ENCODE measurements at places on chromosomes 12 and 14. TPM values are rescaled to one million over a fixed set of nuclear protein-coding genes. Genes with fewer than 3 reads are reported as not detected.

- no peak for DNase-seq
Measured at GRCh38 chr14:87754520-87755223, 238.3 kb downstream of the GALC start.

- DNase-seq, result no peak
Measured at GRCh38 chr14:52692248-52692962, 3.0 kb downstream of the ERO1A start.

GRCh38 chr14:54579621-54580020, 12.7 kb downstream of the SAMD4A start:
- DNase-seq, result no peak

DNA sequence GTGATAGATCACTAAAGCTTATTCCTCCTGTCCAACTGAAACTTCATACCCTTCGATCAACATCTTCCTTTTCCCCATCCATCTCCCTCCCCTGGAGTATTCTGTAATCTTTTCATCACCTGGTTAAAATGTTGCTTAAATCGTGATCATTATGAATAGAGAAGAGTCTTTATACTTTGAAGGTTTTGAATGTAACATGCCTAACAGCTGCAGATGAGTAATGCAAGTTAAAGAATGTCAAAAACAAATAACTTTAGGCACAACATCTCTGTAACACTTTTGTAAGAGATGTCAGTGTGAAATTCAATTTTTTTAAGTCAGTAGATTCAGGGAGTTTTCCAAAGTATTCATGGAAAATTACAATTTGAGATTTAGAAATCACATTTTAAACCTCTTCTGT, 25.0 kb downstream of the RXYLT1 start:
- DNase-seq, result no peak

C12orf54 gene
- polyA plus RNA-seq, result not detected

GRCh38 chr14:37862263-37862662, 266.8 kb downstream of the TTC6 start:
- DNase-seq, result no peak

IKZF4 gene
- polyA plus RNA-seq, result 4.7 TPM

DNA sequence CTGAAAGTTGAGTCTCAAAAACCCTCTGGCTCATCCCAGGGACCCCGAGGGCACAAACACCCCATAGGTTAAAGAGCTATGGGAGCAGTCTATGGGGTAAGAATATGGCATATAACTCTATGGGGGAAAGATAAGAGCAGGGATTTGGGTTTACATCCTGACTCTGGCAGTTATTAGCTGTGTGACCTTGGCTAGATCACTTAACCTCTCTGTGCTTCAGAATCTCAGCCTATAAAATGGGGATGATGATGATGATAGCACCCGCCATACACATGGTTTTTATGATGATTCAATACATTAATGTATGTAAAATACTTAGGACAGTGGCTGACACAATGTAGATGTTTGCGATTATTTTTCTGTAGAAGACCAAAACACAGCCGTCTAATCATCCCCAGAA, 26.2 kb downstream of the IRF2BPL start:
- no peak for DNase-seq

- DNase-seq, result no peak
Measured at GRCh38 chr12:128298091-128298748, 31.2 kb downstream of the TMEM132C start.

GRCh38 chr14:55964821-55965220, 153.4 kb upstream of the PELI2 start:
- DNase-seq, result no peak
